ENCODE measurements at places on chromosomes 3 and 15. TPM values are rescaled to one million over a fixed set of nuclear protein-coding genes. Genes with fewer than 3 reads are reported as not detected.

DNA sequence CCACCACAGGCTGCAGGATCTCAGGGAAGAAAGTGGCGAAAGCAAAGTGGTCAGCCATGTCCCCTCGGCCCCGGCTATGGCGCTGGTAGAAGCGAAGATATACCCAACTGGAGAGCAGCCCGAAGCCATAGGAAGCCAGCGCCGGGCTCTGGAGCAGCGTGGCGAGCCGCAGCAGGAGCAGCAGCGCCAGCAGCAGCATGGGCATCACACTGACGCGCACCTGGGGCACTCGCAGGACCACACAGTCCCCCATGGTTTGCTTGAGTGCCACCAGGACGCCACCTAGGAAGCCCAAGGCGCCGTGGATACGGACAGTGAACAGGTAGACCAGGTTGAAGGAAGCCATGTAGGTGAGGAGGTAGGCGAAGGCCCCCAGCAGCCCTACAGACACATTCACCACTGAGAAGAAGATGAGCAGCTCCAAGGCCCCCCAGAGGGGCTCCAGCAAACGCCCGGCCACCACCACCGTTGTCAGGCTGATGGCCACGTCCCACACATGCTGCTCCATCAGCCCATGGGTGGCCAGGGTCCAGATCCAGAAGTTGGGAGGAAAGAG, 888 bp downstream of the TMEM115 start:
- no peak for DNase-seq

GRCh38 chr3:123285479-123285878, 83.7 kb downstream of the SEC22A start:
- DNase-seq: no peak

The CYP8B1 gene
- 0.10 TPM for polyA plus RNA-seq

DNA sequence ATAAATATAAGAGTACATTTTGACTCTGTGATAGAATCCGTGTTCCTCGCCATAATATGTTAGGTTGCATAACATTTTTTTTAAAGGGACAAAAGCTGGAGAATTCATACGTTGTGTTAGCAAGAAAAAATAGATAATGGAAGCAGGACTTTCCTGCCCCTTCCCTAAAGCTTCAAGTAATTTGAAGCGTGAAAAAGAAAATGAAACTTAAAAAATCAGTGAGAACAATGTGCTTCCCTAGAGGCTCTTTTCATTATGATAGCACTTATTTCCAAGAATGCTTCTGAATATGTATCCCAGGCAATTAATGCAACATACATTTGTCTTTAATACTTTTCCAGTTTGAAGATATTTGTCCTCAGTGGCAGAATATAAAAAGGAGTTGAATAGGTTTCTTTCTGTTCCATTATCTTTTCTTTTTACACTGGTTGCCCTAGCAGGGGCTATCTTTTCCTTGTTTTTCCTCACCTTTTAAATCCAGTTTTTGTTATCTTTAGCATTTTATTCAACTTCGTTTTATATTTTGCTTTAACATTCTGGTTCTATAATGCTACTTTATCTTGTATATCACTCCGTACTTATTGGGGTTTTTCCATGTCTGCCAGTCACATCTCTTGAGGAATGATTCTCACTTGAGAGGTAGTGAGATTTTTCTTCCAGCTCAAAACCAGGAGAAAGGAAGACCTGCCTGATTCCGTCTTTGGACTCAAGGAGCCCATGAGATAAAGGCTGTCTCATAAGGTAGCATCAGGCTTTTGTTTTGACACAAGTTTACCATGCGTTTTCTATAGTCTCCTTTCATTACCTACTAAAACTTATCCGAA, 113.8 kb downstream of the MBNL1 start:
- no peak for DNase-seq

DNA sequence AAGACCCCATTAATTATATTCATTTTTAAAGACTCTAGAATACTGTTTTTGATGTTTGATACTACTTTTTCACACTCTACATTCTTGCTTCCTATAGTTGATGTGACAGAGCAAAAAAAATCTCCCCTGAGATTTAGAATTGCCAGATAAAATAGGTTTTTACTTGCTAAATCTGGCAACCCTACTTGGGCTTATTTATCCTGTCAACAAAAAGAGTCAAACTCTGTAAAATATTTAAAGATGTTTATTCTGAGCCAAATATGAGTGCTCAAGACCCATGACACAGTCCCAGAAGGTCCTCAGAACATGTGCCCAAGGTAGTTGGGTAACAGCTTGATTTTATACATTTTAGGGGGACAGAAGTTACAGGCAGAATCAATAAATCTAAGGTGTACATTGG, 72.3 kb downstream of the DAPK2 start:
- no peak for DNase-seq

GRCh38 chr3:145776782-145777408, 384.1 kb downstream of the PLOD2 start:
- DNase-seq: peak; percentile 66

The ITIH1 gene
- polyA plus RNA-seq: not detected

The ALDH1A3 gene
- polyA plus RNA-seq: 19.0 TPM

GRCh38 chr15:64141798-64142512, 9.6 kb upstream of the SNX22 start:
- no peak for DNase-seq

DNA sequence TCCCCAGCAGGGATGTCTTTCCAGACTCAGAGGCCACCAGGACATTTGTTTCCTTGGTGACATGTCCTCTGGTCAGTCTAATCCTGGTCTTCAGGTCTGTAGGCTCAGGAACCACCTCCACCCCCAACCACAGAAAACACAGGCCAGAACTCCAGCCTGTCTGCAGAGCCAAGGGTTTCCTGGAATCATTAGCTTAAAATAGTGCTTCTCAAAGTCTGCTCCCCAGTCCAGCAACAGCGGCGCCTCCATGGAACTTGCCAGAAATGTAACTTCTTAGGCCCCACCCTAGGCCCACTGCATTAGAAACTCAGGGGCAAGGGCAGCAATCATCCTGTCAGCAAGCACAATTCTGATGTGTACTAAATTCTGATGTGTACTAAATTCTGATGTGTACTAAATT, 20.0 kb downstream of the SLC28A1 start:
- DNase-seq: peak; percentile 65

DNA sequence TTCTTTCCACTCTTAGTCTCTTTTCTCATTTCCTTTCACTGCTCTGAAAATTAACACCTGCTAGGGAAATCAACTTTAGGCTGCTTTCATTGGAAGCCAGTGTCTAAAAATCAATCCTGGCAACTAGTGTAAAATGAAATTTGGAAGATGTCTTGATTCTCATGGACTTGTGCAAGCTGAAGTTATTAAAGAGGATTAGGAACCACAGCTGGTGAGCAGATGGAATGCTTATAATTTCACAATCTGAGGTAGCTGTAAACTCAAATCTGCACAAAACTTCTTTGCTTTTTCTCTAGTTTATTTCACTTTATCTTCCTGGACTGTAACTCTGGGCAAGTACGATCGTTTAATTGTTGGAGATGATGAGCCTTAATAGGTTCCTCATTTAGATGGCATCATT, 175.6 kb downstream of the GHSR start:
- no peak for DNase-seq

The MGLL gene
- 19.8 TPM for polyA plus RNA-seq

GRCh38 chr3:181921220-181921619, 209.5 kb downstream of the SOX2 start:
- DNase-seq: no peak

- no peak for DNase-seq
Measured at GRCh38 chr3:69052472-69052898, 352 bp upstream of the TMF1 start.

- no peak for DNase-seq
Measured at GRCh38 chr15:77819851-77820728, 187.4 kb upstream of the LINGO1 start.

DNA sequence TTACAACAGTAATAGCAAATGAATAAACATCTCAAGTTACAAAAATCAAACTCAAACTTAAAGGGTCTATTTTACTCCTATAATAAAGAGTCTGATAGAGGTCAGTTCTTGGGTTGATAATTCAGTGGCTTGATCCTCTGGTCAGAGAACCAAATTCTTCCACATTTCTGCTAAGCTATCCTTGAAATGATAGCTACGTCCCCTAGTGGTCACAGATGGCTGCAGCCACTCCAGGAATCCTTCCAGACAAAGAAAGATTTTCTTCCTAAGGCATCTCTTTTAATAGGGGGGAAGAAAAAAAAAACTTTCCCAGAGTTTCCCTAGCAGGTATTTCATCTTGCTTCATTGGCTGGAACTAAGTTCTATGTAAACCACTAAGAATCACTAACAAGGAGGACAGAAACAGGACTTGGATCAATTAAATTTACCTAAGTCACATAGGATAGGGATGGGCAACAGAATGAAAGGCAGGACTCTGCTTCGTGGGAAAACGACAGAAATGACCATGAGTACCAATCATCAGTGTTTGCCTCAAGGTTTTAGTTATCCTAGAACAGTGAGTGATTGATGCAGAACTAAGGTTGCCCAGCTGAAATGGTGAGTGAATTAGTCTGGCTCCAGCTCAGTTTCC, 160.7 kb downstream of the STAC start:
- DNase-seq: no peak

The OIP5 gene
- 2.6 TPM for polyA plus RNA-seq

The ATP13A5 gene
- polyA plus RNA-seq: 1.4 TPM

DNA sequence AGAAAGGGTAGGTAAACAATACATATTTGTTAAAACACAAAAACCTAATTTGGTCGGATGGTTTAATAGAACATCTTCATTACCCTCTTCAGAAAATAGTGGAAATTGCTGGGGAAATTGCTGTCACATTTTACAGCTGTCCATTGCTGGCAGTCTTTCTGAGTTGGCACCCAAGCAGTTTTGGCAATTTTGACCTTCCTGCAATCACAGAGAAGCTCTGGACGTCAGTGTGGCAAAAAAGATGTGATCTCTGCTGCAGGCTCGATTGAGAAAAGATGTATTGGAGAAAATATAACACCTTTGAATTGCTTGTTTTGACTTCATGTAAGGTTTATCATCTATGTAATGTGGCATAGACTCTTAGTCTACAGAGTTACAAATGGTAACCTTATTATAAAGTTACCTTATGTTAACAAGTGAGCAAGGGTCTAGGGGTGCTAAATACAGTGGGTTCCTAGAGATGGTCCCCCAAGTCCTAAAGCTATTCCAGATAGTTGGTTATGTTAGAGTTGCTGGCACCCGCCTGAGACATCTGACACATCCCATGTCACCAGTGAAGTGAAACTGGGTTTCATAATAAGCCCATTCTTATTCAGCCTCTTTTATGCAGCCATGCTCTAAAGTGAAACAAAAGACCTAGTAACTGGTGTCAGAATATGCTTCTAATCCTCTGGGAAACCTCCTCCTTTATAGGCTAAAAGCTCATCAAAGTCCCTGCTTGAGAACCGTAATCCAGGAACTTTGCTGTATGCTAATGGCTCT, 14.0 kb downstream of the UBE2E1 start:
- DNase-seq: no peak

DNA sequence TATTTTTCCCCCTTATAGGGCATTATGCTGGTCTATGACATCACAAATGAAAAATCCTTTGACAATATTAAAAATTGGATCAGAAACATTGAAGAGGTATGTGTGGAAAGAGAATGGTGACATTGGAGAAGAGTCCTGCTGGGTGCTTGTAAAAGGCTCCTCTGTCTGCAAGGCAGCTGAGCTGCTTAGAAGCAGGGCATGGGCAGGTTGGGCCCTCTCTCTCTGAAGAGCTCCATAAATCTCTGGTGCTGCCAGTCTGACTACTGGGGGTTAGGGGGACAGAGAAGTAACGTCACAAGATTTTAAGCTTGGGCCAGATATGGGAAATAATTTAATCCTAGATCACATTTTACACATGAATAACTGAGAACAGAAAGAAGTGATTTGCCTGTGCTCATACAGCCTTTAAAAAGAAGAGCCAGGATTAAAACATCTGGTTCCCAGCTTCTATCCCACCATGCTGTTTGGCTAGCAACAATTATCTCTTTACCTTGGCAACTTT, 21.9 kb upstream of the APH1B start:
- no peak for DNase-seq

GRCh38 chr15:90646662-90647305, 70.4 kb upstream of the BLM start:
- DNase-seq: no peak

DNA sequence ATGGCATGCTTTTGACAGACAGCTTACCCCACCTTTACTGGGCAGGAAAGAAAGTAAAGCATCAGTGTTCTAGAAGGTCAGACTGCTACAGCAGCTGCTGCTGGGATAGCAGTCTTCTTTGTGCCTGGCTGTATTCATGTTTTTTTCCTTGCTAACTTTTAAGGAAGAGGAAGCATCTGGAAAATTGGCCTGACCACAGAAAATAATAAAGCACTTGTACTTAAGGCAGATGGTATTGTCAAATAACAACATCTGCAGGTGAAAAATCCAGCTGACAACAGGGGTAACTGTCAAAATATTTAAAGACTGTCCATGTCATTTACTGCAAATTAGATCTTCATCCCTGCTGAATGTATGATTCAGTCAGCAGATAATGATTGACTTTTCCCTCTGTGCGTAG, 229.0 kb downstream of the OXSM start:
- peak; percentile 30 for DNase-seq

- DNase-seq: peak; percentile 25
Measured at GRCh38 chr3:171028025-171028778, 1.7 kb upstream of the SLC2A2 start.

DNA sequence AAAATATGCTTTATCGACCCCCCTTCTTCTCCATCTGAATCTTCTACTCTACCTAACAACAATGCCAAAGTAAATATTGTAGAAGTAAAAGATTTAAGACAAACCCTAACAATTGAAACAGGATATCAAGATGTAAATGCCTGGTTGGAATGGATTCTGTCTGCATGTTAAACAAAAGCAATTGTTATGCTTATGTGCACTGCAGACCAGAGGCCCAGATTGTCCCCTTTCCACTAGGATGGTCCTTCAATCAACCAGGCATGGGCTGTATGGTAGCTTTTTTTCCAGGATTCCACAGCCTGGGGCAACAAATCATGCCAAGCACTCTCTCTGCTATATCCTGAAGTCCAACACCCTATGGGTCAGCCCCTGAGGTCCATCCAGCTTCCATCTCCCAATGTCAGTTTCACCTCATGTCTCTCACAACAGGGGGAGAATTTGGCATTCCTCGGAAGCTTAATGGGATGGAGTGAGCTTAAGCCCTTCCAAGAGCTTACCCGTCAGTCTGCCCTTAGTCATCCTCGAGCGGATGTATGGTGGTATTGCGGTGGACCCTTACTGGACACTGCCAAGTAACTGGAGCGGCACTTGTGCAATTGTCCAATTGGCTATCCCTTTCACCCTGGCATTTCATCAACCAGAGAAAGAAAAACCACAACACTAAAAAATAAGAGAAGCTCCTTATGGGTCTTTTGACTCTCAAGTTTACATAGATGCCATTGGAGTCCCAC, 36.2 kb downstream of the ZNF589 start:
- DNase-seq: no peak

DNA sequence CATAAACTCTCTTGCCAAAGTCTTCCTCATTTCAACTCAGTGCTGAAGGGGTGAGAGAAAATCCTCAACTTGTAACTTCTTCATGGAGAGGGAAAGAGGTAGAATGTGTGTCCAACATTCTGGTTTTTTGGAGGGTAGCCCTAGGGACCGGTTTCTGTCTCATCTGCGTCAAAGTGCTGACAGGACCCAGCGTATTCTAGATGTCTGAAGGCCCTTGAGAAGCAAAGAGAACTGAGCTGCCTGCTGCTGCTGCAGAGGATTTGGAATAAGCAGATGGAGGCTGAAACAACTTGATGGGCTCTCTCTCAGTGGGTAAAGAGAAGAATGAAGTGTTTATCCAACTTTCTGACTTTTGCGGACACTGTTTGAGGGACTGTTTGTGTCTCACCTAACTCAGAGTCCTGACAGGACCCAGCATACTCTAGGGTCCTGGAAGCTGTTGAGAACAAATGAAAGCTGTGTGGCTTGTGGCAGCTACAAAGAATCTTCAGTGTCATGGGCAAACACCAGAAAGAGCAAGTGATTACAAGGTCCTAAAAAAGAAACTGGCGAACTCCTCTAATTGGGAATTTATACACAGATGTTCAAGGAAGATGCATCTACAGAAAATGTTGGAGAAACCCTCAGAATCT, 174.4 kb downstream of the SI start:
- DNase-seq: no peak

The TM4SF18 gene
- polyA plus RNA-seq: not detected

All from muscle of arm (tissue), 14 donors.